Metanephros (tissue), 2 donors: ENCODE measurements at places on chromosomes 2 and 18. TPM values are rescaled to one million over a fixed set of nuclear protein-coding genes. Genes with fewer than 3 reads are reported as not detected.

The POTEJ gene
- total RNA-seq: 0.12 TPM

The LAMA3 gene
- 2.3 TPM for total RNA-seq

The BMPR2 gene
- total RNA-seq: 45.6 TPM

The UNC80 gene
- 3.1 TPM for total RNA-seq

The ANKAR gene
- 23.4 TPM for total RNA-seq

The SLC9A4 gene
- total RNA-seq: 12.9 TPM

The DIPK1C gene
- 1.2 TPM for total RNA-seq

The VIL1 gene
- 12.6 TPM for total RNA-seq

The PLEKHM3 gene
- 26.7 TPM for total RNA-seq

The CXCR1 gene
- 1.4 TPM for total RNA-seq

The CPLX4 gene
- not detected for total RNA-seq

The ZNF521 gene
- 58.0 TPM for total RNA-seq
